ENCODE measurements at places on chromosomes 11 and 22.

DNA sequence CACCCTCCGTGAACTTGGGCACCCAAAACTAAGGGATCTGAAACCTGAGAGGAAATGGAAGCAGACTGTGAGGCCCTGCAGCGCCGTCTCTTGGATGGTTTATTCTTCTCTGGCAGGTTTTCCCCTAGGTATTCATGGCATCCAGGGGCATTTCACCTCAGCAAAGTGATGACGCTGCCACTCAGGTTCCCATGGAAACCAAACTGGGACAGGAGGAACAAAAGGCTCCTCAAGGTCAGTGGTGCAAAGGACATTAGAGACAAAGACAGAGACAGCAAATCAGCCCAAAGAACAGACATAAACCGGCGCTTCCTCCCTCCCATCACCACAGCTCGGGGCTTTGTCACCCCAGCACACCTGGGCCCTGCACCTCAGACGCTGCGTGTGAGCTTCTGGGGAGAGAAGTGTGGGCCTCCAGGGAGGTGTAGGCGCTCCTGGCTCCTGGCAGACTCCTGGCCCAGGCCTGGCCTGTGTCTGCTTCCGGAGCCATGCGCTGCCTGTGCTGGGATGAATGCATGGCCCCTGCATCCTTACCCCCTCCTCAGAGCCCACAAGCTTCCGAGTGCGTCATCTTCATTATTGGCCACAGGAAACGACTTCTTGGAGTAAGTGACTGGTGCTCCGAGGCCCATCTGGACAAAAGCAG, 5.9 kb downstream of the TP53AIP1 start:
- DNase-seq, result no peak

DNA sequence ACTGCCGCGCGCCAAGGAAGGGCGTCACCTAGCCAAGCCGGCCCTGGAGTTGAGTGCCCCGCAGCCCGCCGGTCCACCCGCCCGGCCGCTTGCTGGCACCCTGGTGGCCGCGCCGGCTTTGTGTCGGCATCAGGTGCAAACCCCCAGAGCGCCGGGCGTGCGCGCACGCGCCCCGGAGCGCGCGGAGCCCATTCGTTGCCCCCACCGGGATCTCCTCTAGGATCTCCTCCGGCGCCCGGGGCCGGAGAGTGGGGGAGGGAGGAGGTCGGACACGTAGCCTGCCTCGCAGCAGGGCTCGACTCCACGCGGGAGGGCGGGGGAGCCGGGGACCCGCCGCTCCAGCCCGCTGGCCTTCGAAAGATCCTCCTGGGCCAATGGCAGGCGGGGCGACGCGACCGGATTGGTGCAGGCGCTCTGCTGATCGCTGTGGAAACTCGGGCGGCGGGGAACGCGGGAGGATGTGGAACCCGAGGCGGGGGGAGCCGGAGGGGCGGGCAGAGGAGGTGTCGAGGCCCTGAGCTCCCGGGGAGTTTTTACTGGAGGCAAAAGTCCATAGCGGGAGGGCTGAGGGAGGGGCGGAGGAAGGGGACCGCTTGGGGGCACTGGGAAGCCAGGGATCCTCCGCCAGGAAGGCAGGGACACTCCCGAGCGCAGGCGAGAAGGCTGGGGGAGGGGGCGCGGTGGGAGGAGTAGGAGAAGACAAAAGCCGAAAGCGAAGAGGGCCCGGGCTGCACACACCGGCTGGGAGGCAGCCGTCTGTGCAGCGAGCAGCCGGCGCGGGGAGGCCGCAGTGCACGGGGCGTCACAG, at the start of gene FADS2:
TSS of gene FADS2 (plus strand) at position 730 of the 808 bp plus-strand sequence. CDS start 91 bp downstream, outside the sequence.
- peak; percentile 93 for DNase-seq

- DNase-seq, result no peak
Measured at GRCh38 chr11:75369560-75370255, 18.2 kb upstream of the ARRB1 start.

GRCh38 chr11:61851900-61852295, 23.8 kb downstream of the FADS2 start:
- DNase-seq, result no peak

- peak; percentile 54 for DNase-seq
Measured at GRCh38 chr11:33375688-33376311, 118.6 kb downstream of the HIPK3 start.

GRCh38 chr11:118645066-118645715, 34.3 kb downstream of the TREH start:
- no peak for DNase-seq

GRCh38 chr22:41286639-41287091, 678 bp upstream of the RANGAP1 start:
- peak; percentile 50 for DNase-seq

DNA sequence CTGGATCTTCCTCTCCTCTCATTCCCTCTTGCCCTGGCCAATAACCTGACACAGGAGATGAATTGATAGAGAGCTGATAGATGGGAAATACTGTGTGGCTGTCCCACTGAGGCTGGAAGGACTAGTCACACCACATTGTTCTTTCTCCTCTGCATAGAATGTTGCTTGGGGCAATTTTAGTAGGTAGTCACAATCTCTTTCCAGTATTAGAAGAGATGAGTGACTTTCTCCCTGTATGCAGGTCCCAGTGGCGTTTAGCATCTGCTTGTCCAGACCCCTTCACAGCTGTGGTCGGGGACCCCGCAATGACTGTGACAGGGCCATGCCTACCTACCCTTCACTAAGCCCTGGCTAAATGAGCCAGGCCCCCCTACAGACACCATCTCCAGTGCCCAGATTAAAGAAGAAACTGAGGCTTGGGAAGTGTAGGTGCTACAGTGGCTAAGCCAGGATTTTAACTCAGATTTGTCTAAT, 24.0 kb upstream of the P2RY2 start:
- no peak for DNase-seq

- no peak for DNase-seq
Measured at GRCh38 chr11:10796191-10796590, 12.5 kb downstream of the EIF4G2 start.

- peak; percentile 26 for DNase-seq
Measured at GRCh38 chr11:119551420-119552105, 128.6 kb upstream of the THY1 start.

GRCh38 chr11:17746096-17746495, 11.5 kb downstream of the KCNC1 start:
- DNase-seq, result no peak

DNA sequence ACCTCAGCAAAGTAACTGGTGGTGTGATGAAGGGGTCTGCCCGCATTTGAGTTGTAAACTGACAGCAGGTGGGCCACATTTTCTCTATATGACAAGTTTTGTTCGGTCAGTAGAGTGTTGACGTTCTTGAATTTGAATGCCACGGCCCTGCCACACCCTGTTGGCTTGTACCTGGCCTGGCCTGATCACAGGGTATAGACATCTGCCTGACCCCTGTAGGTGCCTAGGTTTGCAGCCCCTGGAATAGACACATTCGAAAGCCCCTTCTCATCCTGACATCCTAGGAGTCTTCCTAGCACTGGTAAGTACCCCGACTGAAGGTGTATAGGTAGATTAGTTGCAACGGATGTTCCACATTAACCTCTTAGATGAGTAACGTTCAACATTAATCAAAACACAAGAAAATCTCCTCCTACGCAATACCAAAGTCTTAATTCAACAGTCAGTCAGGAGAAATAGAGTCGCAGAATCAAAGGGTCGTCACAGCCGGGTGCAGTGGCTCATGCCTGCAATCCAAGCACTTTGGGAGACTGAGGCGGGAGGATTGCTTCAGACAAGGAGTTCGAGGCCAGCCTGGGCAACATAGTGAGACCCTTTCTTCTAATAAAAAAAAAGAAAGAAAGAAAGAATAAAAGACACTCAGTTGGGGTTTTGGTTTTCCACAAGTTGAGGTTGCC, 43.6 kb upstream of the CD5 start:
- DNase-seq, result no peak

GRCh38 chr11:122199661-122200060, 83.6 kb upstream of the BLID start:
- DNase-seq, result no peak

DNA sequence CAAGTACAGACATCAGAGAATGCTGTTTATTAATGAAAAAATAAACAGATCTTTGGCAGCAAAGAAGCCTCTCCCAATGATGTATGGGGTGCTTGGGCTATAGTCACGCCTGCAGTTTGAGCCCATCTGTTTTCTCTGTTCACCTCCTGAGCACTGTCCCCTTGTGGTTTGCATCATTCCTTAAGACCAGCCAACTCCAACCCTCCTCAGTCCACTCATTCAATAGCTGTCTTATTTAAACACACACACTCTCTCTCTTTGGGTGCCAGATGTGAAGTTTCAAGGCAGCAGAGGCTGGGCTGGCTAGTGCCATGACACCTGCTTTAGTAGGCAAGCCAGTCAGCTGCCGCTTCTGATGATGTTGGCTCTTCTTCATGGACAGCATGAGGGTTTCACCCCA, 58.1 kb downstream of the POLD3 start:
- DNase-seq, result no peak

- DNase-seq, result no peak
Measured at GRCh38 chr22:41672780-41673509, 15.7 kb downstream of the SNU13 start.

- DNase-seq, result no peak
Measured at GRCh38 chr11:14232652-14233051, 126.3 kb downstream of the RRAS2 start.

GRCh38 chr22:18156878-18157713, 7.1 kb downstream of the USP18 start:
- DNase-seq, result peak; percentile 99

- no peak for DNase-seq
Measured at GRCh38 chr11:57823859-57824258, 62.3 kb downstream of the CTNND1 start.

- peak; percentile 48 for DNase-seq
Measured at GRCh38 chr11:67345920-67346819, 7.2 kb downstream of the POLD4 start.

DNA sequence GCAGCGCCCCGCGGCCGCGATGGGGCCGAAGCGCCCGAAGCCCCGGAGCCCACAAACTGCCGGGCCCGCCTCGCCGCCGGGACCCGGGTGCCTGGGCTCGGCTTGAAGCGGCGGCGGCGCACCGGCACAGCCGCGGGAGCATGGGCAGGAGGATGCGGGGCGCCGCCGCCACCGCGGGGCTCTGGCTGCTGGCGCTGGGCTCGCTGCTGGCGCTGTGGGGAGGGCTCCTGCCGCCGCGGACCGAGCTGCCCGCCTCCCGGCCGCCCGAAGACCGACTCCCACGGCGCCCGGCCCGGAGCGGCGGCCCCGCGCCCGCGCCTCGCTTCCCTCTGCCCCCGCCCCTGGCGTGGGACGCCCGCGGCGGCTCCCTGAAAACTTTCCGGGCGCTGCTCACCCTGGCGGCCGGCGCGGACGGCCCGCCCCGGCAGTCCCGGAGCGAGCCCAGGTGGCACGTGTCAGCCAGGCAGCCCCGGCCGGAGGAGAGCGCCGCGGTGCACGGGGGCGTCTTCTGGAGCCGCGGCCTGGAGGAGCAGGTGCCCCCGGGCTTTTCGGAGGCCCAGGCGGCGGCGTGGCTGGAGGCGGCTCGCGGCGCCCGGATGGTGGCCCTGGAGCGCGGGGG, 346 bp downstream of the FJX1 start:
- DNase-seq, result peak; percentile 49

GRCh38 chr11:47847892-47848699, at the start of gene NUP160:
TSS of gene NUP160 (minus strand) at chr11:47848350. CDS start at chr11:47848318, 32 bp downstream.
- peak; percentile 63 for DNase-seq

DNA sequence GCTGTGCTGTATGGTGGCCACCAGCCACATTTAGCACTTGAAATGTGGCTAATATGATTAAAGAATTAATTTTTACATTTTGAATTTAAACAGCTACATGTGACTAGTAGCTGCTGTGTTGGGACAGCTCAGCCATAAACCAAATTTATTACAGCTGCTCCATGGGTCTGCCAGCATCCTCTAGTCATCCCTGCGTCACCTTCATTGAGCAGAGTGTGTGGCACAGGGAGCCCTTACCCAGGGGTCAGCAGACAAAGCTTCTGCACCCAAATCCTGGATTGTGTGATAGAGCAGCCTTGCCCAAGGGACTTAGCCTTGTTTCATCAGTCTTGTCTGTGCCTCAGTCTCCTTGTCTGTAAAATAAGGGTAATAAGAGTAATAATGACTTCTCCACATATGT, 19.4 kb upstream of the ACCSL start:
- DNase-seq, result no peak

DNA sequence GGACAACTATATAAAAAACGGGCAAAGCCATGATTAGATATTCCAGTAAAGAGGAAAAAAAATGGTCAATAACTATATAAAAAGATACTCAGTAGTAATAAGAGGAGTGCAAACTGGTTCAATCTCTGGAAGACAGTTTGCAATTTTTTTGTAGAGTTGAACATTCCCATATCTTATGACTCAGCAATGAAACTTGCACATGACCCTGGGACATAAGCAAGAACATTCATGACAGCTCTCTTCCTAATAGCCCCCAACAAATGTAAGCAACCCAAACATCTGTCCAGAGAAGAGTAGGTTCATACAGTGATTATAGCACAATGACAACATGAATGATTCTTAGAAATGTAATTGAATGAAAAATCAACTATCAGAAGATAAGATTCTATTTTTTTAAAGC, 21.8 kb upstream of the CSF2RB start:
- DNase-seq, result no peak

DNA sequence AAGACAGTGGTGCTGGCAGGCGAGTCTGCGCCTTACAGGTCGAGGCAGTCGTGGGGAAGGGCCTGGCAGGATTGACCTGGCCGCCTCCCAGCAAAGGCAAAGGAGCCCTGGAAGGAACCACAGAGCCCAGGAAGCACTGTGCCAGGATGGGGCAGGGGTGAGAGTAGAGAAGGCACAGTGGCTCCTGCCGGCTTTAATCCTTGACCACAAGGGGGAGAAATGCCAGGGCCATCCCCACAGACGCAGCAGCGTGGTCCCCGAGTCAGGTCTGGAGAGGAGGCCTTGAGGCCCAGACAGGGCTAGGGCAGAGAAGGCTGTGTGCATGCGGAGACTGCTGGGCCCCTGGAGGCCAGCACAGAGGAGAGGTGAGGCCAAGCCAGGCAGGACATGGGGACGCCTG, 9.9 kb upstream of the NDUFS8 start:
- peak; percentile 46 for DNase-seq

DNA sequence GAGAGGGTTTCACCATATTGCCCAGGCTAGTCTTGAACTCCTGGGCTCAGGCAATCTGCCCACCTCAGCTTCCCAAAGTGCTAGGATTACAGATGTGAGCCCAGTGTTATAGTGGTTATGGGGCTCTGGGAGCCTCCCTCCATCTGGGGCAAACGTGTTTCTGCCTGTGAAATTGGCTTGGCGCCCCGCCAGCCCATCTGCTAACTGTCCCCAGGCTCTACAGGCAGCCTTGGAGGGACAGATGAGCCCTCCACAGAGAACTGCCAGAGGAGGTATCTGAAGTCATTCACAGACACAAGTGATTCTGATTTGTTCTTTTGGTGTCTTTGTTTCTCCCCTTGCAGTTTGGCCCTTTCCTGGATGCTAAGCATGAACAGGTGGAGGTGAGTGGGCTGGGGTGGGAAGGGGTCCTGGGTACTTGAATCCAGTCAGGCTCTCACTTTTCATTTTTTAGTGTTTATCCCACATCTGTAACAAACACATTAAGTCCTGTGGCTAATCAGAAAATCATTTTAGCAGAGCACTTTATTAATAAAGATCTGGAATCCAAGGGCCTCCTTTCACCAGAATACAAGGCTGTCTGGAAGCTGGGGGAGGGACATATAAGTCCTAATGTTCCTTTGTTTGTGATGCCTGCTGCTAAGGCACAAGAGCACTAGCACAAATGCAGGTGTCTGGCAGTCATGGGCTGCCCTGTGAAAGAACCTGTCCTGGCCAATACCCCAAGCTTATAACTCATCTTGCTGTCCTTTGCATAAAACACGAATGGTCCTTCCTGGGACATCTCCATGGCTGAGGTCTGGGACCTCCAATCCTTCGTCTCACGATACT, 25.7 kb upstream of the CDC42EP2 start:
- DNase-seq, result no peak

GRCh38 chr11:38006466-38006865, 1408.4 kb upstream of the RAG2 start:
- DNase-seq, result no peak
